ENCODE measurements at places on chromosomes 12 and 14.
A peak's percentile ranks its signal among the peaks of the same experiment; 100 is the strongest.

- no peak overlapping the region for H3K4me3 ChIP-seq
- H3K27ac ChIP-seq = no peak overlapping the region
- H3K4me1 ChIP-seq = no peaks in the 10 kb centered on the region
- no peaks in the 10 kb centered on the region for H3K36me3 ChIP-seq
These were observed 77.0 kb upstream of the SYT1 start for GRCh38 chr12:78787576-78787975.

GRCh38 chr12:104930388-104931326 is 27.4 kb downstream of the SLC41A2 start:
- H3K36me3 ChIP-seq = no peaks in the 10 kb centered on the region
- H3K4me3 ChIP-seq = no peak overlapping the region
- no peaks in the 10 kb centered on the region for H3K27me3 ChIP-seq

DNA sequence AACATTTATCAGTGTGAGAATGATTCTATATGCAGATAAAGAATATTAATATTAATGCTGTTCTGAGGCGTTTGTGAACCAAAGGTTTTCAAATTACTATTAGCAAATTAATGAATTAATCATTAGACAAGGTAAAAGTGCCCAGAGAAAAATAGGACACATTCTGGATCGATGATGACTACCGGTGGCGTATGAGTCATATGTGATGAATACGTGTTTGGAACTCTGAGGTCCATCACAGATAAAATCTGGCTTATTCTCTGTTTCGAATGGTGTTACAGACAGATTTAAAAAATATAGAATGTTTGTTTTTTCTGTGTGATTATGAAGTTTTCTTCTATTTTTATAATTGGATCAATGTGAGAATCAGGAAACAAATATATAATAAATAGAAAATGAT is 79.2 kb upstream of the RTL1 start:
- no peak overlapping the region for H3K27ac ChIP-seq
- H3K4me3 ChIP-seq = no peak overlapping the region
- DNase-seq = no peak
- no peaks in the 10 kb centered on the region for H3K36me3 ChIP-seq
- no peaks in the 10 kb centered on the region for H3K27me3 ChIP-seq

DNA sequence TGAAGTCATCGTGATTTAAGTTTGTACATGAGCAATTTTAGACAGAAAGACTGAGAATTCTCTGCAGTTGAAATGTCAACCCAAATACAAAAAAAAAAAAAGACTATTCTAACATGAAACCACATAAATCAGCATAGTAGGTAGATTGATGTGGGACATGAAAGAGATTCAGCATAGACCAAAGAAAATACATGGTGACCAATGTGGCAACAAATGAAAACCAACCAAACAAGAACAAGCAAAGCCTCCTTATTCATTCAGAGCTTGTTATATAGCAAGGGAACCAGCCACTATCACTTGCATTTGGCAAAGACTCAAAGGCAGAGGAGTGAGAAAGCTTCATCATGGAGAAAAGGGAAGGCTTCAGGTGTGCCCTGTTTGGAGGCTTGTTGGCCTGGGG is 144.4 kb upstream of the TMPO start:
- H3K27ac ChIP-seq = no peak overlapping the region
- no peak for DNase-seq
- H3K27me3 ChIP-seq = no peaks in the 10 kb centered on the region
- no peak overlapping the region for H3K4me3 ChIP-seq
- H3K4me1 ChIP-seq = no peaks in the 10 kb centered on the region
- no peaks in the 10 kb centered on the region for H3K36me3 ChIP-seq

DNA sequence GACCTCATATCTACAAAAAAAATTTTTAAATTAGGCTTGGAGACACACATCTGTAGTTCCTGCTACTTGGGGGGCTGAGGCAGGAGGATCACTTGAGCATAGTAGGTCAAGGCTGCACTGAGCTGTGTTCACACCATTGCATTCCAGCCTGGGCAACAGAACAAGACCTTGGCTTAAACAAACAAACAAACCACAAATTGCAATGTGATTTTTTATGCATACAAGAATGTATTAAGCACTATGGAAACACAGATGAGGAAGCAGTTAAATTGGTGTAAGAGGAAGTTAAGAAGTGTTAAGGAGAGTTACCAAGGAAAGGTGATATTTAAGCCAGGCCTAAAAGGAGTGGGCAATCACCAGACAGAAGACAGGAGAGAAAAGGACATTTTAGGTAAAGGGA is 83.6 kb upstream of the HECTD1 start:
- no peaks in the 10 kb centered on the region for H3K27me3 ChIP-seq
- no peaks in the 10 kb centered on the region for H3K4me1 ChIP-seq
- H3K27ac ChIP-seq = no peak overlapping the region
- H3K4me3 ChIP-seq = no peak overlapping the region
- DNase-seq = no peak

DNA sequence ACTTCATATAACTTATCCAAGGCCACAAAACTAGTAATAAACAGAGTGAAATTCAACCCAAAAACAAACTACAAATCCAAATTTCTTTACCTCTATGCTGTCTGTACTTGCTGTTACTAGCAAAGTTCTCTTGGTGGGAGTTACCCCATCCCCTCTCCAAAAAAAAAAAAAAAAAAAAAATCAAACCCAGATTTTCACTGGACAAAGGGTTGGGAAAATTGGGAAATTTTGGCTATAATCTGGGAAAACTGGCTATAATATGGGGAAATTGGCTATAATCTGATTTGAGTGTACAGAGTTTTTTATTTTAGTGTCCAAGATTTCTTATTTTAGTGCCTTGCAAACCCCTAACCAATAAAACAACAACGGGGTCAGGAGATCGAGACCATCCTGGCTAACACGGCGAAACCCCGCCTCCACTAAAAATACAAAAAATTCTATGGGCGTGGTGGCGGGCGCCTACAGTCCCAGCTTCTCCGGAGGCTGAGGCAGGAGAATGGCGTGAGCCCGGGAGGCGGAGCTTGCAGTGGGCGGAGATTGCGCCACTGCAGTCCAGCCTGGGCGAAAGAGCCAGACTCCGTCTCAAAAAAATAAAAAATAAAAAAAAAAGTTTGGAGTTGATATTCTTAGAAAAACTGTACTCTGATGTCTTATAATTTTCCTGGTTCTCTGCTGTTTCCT is 148.4 kb downstream of the CHST11 start:
- H3K36me3 ChIP-seq = no peaks in the 10 kb centered on the region
- H3K27me3 ChIP-seq = no peaks in the 10 kb centered on the region
- no peaks in the 10 kb centered on the region for H3K4me1 ChIP-seq
- peak; percentile 54 for DNase-seq
- no peak overlapping the region for H3K27ac ChIP-seq

DNA sequence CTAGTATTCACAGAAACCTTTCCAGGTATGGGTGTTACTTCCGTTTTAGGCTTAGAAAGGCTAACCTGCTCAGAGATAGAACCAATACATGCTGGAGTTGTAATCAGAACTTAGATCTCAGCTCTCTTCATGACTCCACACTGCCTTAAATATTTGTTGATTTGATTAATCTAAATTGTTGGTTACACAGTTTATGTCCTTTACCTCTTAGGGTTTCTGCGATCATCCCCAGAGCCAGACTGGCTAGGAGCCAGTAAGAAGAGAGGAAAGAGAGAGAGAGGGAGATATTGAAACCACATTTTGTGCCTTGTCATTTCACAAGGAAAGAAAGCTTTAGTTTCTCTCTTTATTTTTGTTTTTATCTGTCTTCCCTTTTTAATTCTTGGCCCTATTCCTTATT is 16.8 kb upstream of the MGP start:
- H3K4me1 ChIP-seq = no peaks in the 10 kb centered on the region
- H3K27ac ChIP-seq = no peak overlapping the region
- no peaks in the 10 kb centered on the region for H3K27me3 ChIP-seq
- DNase-seq = no peak

- no peaks in the 10 kb centered on the region for H3K36me3 ChIP-seq
- DNase-seq = no peak
- H3K4me3 ChIP-seq = no peak overlapping the region
- H3K27me3 ChIP-seq = no peaks in the 10 kb centered on the region
These were observed 230.0 kb downstream of the ANO2 start for GRCh38 chr12:5715021-5715420.

DNA sequence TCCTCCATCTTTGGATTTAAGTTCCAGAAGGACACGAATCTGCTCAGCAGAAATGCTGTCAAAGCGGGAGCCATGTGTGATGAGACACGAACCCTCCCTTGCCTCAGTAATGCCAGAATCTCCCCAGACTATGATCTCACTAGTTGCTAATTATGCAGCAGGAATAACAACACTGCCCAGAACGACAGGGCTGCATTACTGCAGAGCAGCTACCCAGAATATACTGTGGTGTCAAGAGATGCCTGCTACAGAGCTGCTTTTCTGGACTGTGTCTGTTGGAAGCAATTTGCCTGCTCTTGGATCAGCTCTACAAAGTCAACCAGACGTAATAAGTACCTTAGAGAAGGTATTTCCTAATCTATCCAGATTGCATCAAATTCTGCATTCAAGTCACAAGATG is 5.5 kb downstream of the CSRNP2 start:
- peaks cover 12% of the 10 kb centered on the region for H3K36me3 ChIP-seq
- H3K4me3 ChIP-seq = no peak overlapping the region
- no peak for DNase-seq
- H3K4me1 ChIP-seq = peaks cover 6% of the 10 kb centered on the region

GRCh38 chr14:65228956-65229747 is 126.8 kb upstream of the MAX start:
- no peaks in the 10 kb centered on the region for H3K27me3 ChIP-seq
- H3K4me1 ChIP-seq = peaks cover 18% of the 10 kb centered on the region
- H3K36me3 ChIP-seq = no peaks in the 10 kb centered on the region
- no peak overlapping the region for H3K27ac ChIP-seq

DNA sequence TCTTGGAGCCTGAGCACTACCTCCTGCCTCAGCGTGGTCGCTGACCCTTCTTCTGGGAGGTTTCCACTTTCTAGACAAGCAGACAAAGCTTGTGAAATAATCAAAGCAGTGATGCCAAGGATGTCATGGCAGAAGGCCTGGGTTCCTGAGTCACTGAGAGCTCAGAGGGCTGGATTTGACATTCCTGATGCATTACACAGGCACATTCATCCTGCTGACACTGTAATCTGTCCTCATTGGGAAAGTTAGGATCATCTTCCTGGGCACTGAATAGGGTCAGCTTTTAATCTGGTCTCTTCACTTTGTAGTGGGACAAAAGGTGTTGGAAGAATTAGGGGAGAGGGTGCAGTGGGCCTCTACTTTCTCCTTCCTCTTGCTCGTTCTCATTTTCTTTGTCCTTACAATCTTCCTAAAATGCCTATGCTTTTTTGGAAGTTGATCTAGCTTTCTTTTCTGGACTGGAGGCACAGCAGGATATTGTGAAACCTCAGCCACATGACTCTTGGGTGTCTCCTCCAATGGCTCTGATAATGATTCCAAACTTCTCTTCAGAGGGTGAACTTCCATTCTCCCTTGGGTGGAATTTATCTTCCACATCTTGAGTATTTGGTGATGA is 29.6 kb downstream of the EEA1 start:
- no peak overlapping the region for H3K4me3 ChIP-seq
- H3K27me3 ChIP-seq = no peaks in the 10 kb centered on the region
- no peaks in the 10 kb centered on the region for H3K36me3 ChIP-seq
- DNase-seq = no peak

- H3K4me1 ChIP-seq = no peaks in the 10 kb centered on the region
- no peaks in the 10 kb centered on the region for H3K36me3 ChIP-seq
- no peak overlapping the region for H3K27ac ChIP-seq
- no peaks in the 10 kb centered on the region for H3K27me3 ChIP-seq
- H3K4me3 ChIP-seq = no peak overlapping the region
These were observed 197.3 kb upstream of the ARHGAP5 start for GRCh38 chr14:31879661-31880348.

- no peaks in the 10 kb centered on the region for H3K27me3 ChIP-seq
- no peak overlapping the region for H3K27ac ChIP-seq
- H3K36me3 ChIP-seq = no peaks in the 10 kb centered on the region
- DNase-seq = no peak
These were observed 757.1 kb downstream of the NRXN3 start for GRCh38 chr14:78927261-78927660.

DNA sequence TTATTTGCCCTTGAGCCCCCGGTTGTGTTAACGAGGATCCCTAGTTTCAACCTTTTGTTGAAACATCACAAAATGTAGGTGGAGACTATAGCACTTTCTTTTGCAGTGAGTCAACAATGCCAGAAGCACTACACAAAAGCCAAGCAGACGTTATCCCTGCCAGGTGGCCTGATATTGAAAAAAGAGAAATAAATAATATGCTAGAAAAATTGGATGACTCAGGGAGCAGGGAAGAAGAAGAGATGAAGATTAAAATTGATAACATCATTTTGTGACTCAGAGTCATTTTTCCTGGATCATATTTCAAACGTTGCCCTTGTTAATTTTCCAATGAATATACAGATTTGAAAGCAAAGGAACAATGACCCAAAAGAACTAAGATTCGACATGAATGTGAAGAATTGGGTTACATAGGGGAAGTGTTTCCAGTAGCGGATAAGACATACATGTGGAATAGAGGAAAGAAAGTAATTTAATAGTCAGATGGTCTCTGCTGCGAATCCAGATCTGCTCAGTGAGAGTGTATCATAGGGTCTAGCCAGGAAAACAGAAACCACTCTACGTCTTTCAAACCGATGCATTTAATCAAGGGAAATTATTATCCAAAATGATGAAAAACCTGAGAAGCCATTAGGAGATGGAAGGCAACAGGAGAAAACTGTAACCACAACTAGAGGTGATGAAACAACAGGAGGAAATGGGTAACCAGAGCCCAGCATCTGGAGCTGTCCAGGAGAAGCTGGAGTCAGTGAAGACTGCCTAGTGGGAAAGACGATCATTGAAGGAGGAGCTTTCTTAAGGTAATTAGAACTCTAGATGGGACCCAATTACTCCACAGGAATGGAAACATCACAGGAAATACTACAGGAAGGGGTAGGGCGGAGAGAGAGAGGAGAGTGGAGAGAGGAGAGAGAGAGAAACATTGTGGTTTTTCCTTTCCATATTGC is 57.9 kb downstream of the RERG start:
- DNase-seq = no peak
- no peak overlapping the region for H3K27ac ChIP-seq
- no peaks in the 10 kb centered on the region for H3K36me3 ChIP-seq
- H3K4me3 ChIP-seq = no peak overlapping the region

- H3K27me3 ChIP-seq = no peaks in the 10 kb centered on the region
- DNase-seq = no peak
- no peak overlapping the region for H3K27ac ChIP-seq
- H3K4me1 ChIP-seq = no peaks in the 10 kb centered on the region
- H3K4me3 ChIP-seq = no peak overlapping the region
These were observed 230.9 kb upstream of the NOVA1 start for GRCh38 chr14:26828741-26829140.

DNA sequence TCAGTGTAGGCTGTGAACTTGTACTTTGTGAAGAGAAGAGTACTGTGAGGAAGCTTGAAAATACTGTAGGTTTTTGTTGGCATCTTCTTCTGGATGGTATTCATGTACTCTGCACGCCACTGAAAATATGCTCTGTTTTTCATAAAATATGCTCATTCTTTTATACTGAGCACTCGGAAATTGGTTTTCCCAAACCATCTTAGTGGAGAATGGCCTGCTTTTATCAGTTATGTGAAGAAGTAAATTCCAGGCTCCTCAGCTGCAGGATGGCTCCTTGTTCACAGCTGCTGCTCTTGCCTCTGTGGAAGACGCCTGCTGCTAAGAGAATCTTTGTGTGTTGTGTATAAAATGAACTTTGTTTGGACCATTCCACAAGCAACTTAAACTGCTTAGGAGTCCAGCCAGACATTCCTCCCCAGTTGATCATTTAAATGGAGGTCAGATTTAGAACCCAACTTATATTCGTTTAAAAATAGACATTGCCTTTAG is 443.5 kb upstream of the RGS6 start:
- no peaks in the 10 kb centered on the region for H3K36me3 ChIP-seq
- no peaks in the 10 kb centered on the region for H3K27me3 ChIP-seq
- no peak for DNase-seq
- no peak overlapping the region for H3K27ac ChIP-seq

Measured in H1 (cell line).